ENCODE measurements at places on chromosomes 3 and 15.

DNA sequence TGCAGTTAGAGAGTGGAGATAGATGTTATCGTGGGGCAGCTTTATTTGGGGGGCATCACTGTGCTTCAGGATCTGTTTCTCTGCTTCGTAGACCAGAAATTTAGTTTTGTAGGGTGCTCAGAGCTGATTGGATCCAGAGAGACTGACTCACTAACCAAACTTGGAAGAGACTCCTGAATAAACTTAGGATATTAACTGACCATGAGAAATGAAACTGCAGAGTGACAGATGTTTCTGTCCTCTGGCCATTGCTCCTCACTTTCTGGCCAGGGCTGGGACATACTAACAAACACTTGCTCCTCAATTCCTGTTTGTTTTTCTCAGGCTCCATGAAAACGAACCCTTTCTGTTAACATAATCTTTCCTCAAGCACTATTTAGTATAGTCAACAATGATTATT, 4.3 kb downstream of the ZNF592 start:
- DNase-seq: no peak

GRCh38 chr15:92907896-92908712, 8.0 kb downstream of the CHD2 start:
- no peak for DNase-seq

- no peak for DNase-seq
Measured at GRCh38 chr3:145696011-145696410, 465.0 kb downstream of the PLOD2 start.

GRCh38 chr3:191227541-191227940, 28.5 kb downstream of the OSTN start:
- DNase-seq: no peak

DNA sequence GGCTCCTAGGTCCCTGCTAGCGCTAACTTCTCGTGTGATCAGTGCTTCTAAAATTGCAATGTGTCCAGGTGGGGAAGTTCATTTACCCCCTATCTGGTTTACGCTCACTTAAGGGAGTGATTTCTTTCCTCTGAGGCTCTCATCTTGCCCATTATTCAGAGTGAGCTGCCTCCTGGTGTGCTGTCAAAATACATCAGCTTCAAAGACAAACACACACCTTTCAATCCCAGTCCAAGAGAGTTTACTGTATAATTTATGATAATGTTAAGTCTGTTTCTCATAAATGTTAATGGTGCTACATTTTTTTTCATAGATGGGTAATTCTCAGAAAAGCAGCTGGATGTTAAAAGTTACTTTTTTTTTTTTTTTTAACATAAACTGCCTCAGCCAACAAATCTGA, 112.3 kb downstream of the RORA start:
- DNase-seq: no peak

DNA sequence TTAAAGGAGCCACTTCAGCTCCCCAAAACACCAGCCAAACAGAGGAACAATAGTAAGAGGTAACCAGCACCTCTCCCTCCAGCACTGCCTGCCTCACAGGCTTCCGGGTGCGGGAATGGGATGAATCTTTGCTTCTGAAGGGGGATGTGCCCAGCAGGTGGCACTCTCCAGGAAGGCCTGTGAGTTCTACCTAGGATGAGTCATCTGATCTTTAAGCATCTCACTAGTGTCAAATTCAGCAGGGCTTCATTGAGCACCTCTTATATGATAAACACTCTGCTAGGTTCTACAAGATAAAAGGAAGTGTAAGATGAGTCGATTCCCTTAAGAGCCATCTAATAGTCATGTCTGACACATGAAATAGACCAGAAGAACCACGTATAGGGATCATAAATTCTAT, 237.4 kb upstream of the UMPS start:
- DNase-seq: no peak

GRCh38 chr15:25939122-25939521, 76.0 kb upstream of the ATP10A start:
- DNase-seq: no peak

GRCh38 chr15:83775738-83776137, 121.8 kb downstream of the ADAMTSL3 start:
- no peak for DNase-seq

- DNase-seq: no peak
Measured at GRCh38 chr15:99452010-99452409, 113.8 kb upstream of the MEF2A start.

DNA sequence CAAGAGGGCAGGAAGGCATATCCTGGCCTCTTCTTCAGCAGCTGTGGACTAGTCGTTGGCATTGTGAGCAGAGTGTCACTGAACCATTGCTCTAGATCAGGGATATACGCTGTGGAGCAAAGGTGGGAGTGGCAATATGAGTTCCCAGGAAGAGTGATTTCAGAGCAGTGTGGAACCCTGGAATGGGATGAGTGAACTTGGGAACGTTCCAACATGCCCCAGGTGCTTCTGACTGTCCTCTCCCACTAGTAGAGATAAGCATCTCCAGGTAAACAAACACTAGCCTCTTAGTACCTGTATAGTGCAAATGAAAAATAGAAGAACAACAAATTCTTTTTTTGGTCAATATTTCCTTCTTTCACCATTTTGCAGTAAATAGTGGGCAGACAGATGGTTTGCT, 123.6 kb upstream of the VEPH1 start:
- no peak for DNase-seq

- no peak for DNase-seq
Measured at GRCh38 chr3:158769952-158770740, 31.7 kb upstream of the MFSD1 start.

DNA sequence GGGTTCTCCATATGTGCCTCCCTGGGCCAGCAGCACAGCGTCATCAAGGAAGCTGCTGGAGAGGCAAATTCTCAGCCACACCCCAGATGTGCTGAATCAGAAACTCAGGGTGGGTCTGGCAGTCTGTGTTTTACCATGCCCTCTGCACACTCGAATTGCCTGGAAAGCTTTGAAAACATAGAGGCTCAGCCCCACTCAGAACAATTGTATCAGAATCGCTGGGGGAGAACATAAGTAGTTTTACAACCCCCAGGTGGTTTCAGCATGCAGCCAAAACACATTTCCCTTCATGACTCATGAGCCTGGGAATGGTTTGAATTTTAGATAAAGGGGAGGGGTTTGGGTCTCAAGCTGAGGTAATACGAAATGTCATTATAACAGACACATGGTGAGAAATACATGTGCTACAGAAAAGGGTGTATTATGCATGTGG, 9.6 kb downstream of the TGM4 start:
- no peak for DNase-seq

DNA sequence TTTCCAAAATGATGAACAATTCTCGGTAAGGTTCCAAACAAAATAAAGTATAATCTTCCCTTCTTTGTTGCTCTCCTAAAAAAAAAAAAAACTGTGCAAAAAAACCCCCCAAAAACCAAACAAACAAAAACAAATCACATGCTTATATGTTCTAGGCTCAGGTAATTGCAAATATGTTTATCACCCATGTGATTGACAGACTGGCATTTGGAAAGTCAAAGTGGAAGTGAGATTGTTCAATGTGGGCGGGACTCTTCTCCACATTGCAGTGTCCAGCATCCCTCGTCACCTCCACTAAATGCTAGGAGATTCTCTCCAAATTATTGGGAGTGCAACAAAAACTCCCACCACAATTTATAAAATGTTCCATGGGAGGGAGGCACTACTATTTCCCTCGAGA, 57.6 kb upstream of the CACNA1D start:
- DNase-seq: no peak

- DNase-seq: no peak
Measured at GRCh38 chr3:87423336-87423735, 147.0 kb upstream of the POU1F1 start.

DNA sequence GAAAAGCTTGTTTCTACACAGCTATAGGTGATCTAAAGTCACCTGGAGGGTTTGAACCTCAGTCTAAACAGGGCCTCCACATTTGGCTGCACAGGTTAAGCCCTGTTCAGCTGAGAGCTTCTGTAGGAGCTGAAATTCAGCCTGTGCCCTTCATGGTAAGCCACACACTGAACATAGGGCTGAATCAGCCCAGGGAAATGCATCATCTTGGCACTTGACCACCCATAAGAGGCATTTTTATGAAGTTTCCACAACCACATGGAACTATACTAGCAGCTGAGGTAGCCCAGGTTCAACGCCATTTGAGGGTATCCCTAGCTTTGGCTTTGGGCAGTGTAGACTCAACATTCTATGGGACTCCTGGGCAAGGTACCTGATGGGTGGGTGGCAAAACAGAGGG, 126.8 kb downstream of the FAM174B start:
- DNase-seq: no peak

DNA sequence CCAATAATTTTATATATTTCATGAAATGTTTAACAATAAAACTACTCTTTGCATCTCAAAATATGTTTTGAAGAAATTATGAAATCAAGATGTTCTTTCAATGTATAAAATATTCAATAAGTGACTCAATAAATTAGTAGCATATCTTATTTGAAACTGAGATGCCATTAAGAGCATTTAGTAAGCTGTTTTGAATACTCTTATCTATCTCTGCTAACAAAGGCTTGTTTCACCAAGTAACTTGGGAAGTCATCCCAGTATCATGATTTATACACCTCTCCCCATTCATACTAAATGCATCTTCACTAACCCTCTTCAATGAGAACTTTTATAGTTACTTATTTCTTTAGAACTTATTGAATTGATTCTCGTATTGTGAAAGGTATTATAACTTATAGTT, 43.1 kb downstream of the TNIK start:
- no peak for DNase-seq

GRCh38 chr3:127256138-127256537, 31.7 kb downstream of the PRR20G start:
- DNase-seq: no peak

- DNase-seq: no peak
Measured at GRCh38 chr3:135994708-135995337, 29.3 kb downstream of the PPP2R3A start.

DNA sequence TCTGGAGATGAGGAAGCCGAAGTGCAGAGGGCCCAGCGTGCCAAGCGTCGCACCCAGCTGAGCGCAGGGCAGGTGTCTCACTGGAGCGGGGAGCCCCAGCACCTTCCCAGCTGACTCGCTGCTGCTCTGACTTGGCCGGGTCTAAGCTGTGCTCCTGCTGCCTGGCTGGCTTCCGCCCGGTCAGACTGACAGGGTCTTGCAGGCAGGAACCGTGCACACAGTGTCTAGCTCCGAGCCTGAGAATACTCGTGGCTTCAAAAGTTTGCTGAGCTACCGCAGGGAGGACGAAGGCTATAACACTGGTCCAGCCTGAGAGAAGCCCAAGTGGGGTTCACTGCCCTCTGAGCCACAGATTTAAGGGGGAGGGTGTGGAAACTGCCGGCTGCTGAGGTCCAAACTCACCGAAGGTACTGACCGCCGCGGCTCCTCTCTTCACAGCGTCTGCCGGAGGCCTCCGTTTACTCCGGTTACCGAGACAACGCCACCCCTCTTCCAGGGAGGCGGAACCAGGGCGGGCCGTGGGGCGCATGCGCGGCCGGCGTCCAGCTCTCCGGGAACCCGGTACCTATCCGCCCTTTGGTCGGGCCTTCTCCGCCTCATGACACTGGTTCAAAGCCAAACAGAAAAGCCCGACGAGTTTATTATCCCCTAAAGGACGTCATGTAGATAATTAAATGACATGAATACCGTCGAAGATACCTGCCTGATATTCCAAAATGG, at the start of gene CFAP44:
TSS of gene CFAP44 (minus strand) at position 443 of the 720 bp plus-strand sequence. CDS start 7,829 bp downstream, outside the sequence.
- DNase-seq: peak; percentile 78

DNA sequence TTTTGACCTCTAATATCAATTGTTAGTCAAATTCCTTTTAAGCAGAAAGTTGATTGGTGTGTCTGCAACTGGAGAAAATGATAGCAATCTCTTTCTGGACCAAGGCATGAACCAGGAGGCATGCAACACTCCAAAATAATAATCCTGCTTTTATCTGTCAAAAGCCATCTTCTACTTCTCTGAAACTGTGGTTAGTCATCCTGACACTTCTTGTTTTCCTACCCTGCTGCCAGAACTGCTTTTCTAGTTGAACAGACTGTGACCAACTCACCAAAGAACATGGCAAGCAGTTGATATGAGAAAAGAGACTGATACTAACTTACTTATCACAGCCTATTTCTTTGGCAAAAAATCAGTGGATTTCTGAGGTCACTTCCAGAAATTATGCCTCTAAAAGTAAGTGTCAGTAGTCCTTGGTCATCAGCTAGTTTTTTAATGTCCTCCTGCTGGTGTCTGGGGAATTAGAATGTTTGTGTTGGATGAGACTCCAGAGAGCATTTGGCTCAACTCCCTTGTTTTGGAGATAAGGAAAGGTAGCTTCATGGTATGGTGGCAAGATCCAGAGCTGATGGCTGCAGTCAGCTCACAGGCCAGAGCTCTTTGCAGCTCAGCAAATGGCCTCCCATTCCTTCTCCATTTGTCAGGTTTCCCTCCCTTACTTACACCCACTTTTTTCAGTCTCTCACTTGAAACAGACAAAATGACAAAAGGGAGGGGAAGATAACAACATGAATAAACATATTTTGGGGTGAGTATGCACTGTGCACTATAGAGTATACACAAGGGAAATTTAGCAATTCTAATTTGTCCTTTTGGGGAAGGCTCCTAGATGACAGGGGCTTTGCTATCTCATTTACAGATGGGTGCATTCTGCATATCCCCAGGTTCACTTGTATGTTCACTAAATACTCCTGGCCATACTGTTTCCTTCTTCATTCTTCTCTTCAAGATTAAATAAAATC, 7.0 kb downstream of the CRYGS start:
- no peak for DNase-seq

- no peak for DNase-seq
Measured at GRCh38 chr3:16112910-16113504, 61.5 kb upstream of the GALNT15 start.

DNA sequence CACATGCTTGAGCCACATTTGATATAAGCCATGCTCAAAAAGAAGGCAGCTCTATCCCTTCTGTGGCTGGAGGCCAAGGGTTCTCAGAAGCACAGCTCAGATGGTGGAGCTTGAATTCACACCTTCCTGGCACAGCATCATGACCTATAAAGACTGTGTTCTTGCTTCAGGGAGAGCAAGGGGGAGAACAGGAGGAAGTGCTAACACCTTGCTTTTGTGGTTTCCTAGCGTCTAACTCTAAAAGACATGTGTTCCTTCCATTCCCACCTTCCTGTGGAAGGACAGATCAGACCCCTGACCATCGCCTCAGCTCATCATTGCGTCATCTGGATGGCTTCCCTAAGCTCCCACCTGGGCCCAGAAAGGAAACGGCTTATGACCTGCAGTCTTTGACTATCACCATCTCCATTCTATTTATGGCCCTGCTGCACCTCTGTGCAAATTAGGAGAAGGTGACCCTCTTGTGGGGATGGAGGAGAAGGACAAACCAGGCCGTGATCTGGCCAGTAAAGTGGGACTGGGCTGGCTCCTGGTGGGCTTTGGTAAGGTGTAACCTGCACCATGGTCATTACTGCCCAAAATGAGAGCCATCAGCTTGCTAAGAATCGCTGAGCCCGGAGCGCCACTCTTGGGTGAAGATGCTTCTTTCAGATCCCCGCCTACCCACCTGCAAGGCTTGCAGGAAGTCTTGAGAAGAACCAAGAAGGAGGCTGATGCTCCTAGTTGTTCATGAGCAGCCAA, 128.5 kb downstream of the SERPINI1 start:
- DNase-seq: no peak

DNA sequence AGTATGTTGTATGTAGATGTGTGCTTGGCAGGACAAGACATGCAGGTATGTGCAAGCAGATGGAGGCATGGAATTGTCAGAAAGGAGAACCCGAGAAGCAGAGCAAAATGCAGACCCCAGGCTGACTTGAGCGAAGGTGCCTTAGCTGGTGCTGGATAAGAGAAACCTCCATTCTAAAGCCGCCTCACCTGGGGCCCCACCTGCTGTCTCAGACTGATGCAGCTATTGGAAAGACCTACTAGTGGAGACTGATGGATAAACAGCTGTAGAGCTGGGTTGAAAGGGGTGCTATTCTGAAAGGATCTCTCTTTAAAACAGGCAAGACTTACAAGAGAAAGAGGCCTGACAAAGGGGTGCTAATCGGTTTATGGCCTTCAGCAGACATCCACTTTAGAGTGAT, 86.2 kb downstream of the EPHB1 start:
- DNase-seq: no peak
